Type B pancreatic cell (in vitro differentiated cells): ENCODE measurements at places on chromosomes 12 and 14.

DNA sequence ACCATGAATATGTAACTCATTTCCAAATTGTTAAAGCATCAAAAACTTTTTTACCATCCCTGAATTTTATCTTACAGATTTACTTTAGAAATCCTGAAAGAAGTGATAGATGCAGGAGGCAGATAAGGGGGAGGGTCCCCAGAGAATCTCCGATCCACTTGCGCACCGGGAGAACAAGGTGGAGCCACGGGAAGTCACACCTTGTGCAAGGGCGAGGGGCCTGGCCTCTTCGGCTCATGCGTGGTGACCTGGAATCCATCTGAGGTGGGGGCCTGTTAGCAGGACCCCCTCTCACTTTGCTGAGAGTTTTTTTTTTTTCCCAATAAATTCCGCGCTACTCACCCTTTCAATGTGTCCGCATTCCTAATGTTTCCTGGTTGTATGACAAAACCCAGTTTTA is 80.2 kb upstream of the CDKN3 start:
- H3K36me3 ChIP-seq: no peaks in the 10 kb centered on the region
- peaks cover 36% of the 10 kb centered on the region for H3K4me1 ChIP-seq
- no peak overlapping the region for H3K27ac ChIP-seq
- DNase-seq: no peak

GRCh38 chr12:64678248-64678647 is 68.0 kb downstream of the RASSF3 start:
- peaks cover 58% of the 10 kb centered on the region for H3K4me1 ChIP-seq
- no peaks in the 10 kb centered on the region for H3K27me3 ChIP-seq
- DNase-seq: no peak
- no peaks in the 10 kb centered on the region for H3K36me3 ChIP-seq

DNA sequence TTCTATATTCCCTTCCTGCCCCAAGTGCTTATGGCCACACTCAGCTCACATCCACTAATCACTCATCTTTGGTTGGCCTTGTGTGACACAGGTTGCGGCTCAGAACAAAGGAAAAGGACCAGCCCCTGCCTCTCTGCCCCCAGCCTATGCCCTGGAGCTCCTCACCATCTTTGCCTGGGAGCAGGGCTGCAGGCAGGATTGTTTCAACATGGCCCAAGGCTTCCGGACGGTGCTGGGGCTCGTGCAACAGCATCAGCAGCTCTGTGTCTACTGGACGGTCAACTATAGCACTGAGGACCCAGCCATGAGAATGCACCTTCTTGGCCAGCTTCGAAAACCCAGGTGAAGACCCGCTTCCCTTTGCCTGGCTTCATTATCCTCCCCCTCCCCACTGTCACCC is 15.8 kb upstream of the OAS2 start:
- H3K27ac ChIP-seq: no peak overlapping the region
- no peak for DNase-seq
- peaks cover 5% of the 10 kb centered on the region for H3K36me3 ChIP-seq
- no peaks in the 10 kb centered on the region for H3K4me1 ChIP-seq

GRCh38 chr12:73210548-73211204 is 938.5 kb downstream of the TRHDE start:
- no peaks in the 10 kb centered on the region for H3K4me1 ChIP-seq
- H3K36me3 ChIP-seq: no peaks in the 10 kb centered on the region
- H3K27me3 ChIP-seq: no peaks in the 10 kb centered on the region
- H3K4me3 ChIP-seq: no peak overlapping the region

GRCh38 chr12:108641446-108642268 is 8.0 kb upstream of the SELPLG start:
- H3K36me3 ChIP-seq: peaks cover 17% of the 10 kb centered on the region
- H3K27me3 ChIP-seq: no peaks in the 10 kb centered on the region
- peaks cover 50% of the 10 kb centered on the region for H3K4me1 ChIP-seq
- no peak overlapping the region for H3K4me3 ChIP-seq
- no peak for DNase-seq

DNA sequence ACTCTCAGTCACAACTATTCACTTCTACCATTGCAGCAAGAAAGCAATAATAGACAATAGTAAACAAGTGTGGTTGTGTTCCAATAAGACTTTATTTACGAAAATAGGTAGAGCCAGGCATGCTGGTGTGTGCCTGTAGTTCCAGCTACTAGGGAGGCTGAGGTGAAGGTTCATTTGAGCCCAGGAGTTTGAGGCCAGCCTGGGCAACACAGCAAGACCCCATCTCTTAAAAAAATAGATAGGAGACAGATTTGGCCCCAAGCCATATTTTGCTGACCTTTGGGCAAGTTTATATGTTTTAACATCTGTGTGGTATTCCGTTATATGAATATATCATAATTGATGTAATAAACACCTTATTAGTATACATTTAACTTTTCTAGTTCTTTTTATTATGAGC is 14.1 kb downstream of the ACAD10 start:
- no peak overlapping the region for H3K27ac ChIP-seq
- H3K4me1 ChIP-seq: no peaks in the 10 kb centered on the region
- H3K27me3 ChIP-seq: no peaks in the 10 kb centered on the region

GRCh38 chr12:122517877-122518276 is 8.9 kb downstream of the RSRC2 start:
- no peaks in the 10 kb centered on the region for H3K27me3 ChIP-seq
- H3K36me3 ChIP-seq: peaks cover 51% of the 10 kb centered on the region
- peaks cover 5% of the 10 kb centered on the region for H3K4me1 ChIP-seq
- no peak overlapping the region for H3K27ac ChIP-seq
- H3K4me3 ChIP-seq: no peak overlapping the region
- DNase-seq: no peak

DNA sequence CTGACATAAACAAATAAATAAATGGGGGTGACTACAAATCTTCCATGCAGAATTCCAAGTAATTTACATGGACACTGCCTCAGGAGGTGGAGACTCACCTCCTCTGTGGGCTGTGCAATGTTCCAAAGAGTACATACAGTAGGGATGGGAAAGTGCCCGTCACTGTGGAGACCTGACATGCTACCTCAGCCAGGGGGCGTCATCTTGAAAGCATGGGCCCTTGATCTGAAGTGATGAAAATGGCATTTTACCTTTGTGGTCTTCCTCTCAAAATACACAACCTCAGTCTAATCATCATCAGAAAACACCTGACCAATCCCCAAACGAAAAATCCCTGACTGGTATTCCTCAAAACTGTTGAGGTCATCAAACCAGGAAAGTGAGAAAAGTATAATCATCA is 48.4 kb downstream of the ANAPC7 start:
- H3K36me3 ChIP-seq: peaks cover 5% of the 10 kb centered on the region
- DNase-seq: no peak
- H3K27me3 ChIP-seq: no peaks in the 10 kb centered on the region

DNA sequence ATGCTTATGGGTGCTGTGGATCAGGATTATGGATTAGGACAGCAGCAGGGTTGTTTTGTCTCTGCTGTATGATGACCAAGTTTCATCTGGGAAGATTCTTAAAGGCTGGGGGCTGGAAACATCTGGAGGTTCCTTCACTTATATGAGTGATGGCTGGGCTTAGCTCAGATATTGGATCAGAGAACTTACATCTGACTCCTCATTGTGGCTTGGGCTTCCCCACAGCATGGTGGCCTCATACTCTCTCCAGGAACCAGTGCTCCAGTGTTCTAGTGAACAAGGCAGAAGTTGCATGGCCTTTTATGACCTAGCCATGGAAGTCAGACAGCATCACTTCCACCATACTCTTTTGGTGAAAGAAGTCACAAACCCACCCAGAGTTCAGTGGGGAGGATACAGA is 336.1 kb upstream of the TBX3 start:
- no peak for DNase-seq
- no peaks in the 10 kb centered on the region for H3K4me1 ChIP-seq
- peaks cover 8% of the 10 kb centered on the region for H3K36me3 ChIP-seq
- H3K4me3 ChIP-seq: no peak overlapping the region

- H3K27ac ChIP-seq: no peak overlapping the region
- DNase-seq: no peak
- no peaks in the 10 kb centered on the region for H3K4me1 ChIP-seq
- peaks cover 3% of the 10 kb centered on the region for H3K27me3 ChIP-seq
- H3K36me3 ChIP-seq: peaks cover 9% of the 10 kb centered on the region
Observed at GRCh38 chr12:24244801-24245200, 295.3 kb upstream of the SOX5 start.

DNA sequence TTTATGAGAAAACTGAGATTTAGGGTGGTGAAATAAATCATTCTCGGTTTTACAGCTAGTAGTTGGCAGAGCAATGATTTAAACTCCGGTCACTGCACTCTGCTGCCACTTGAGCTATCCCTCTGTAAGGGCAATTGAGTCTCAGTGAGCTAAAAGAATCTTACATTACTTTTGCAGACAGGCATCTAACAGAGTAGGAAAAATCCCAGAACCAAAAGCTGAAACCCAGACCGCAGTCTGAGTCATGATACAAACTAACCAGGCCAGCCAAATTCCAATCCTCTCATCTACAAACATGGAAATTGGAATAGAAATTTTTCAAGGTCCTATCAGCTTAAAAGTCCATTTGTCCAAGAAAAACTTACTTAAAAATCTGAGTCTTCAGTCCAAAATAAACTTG is 73.7 kb downstream of the ANKS1B start:
- no peak for DNase-seq
- H3K36me3 ChIP-seq: no peaks in the 10 kb centered on the region
- H3K4me1 ChIP-seq: no peaks in the 10 kb centered on the region
- no peak overlapping the region for H3K4me3 ChIP-seq

DNA sequence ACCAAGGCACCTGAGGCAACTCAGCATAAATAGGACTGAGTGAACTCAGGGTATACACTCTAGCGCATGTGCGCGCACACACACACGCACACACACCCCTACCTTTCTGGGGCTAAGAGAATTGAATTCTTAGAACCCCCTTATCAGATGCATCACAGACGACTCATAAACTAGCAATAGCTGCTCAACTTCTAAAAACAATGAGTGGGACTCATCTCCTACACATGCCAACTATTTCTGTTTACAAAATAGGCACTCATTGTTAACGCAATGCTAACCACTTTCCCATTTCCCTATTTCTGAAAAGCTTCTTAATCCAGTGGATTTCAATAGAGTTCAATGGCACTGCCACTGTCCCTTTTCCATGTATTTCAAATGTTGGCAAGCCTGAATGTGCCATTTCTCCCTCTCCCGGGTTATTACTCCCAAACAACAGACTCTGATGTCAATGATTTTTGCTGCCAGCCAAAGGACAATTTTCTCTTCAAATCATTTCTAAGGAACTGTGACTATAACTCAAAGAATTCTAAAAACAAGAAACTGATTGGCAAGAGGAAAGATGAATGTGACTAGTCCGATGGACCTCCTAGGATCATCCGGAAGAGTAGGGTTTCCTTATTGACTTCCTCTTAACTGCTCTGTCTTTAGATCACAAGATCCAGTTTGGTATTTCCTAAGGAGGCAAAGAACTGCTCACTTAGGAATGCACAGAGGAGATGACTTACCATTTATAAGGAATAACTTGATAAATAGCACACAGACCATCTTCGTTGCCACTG is 48.8 kb downstream of the SLC38A1 start:
- H3K36me3 ChIP-seq: peaks cover 49% of the 10 kb centered on the region
- no peaks in the 10 kb centered on the region for H3K27me3 ChIP-seq
- H3K27ac ChIP-seq: peak overlapping the region; percentile 85

DNA sequence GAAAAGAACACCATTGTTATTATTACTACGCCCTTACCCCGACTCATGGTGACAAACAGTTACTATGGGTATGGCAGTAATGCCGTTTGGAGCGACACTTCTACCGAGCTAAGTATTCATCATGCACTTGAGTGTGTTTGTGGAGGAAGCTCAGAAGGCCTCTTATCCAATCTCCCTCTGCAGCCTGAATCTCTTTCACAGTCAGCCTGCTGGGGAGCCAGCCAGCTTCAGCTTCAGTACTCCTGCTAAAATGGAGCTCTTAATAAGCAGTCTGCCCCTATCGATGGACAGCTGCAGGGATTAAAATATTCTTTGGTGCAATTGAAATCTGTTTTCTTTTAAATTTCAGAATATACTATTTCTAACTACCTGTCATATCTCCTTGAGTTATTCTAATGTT is 24.7 kb upstream of the ATP5MC2 start:
- H3K4me1 ChIP-seq: peaks cover 15% of the 10 kb centered on the region
- DNase-seq: no peak
- H3K36me3 ChIP-seq: no peaks in the 10 kb centered on the region
- no peak overlapping the region for H3K4me3 ChIP-seq

GRCh38 chr12:11630046-11630706 is 19.3 kb upstream of the ETV6 start:
- no peak overlapping the region for H3K27ac ChIP-seq
- peaks cover 4% of the 10 kb centered on the region for H3K36me3 ChIP-seq
- H3K4me1 ChIP-seq: no peaks in the 10 kb centered on the region
- no peak overlapping the region for H3K4me3 ChIP-seq

GRCh38 chr14:99036611-99037293 is 235.2 kb downstream of the BCL11B start:
- H3K27ac ChIP-seq: no peak overlapping the region
- no peaks in the 10 kb centered on the region for H3K27me3 ChIP-seq
- H3K36me3 ChIP-seq: no peaks in the 10 kb centered on the region
- peak; percentile 45 for DNase-seq
- H3K4me3 ChIP-seq: peak overlapping the region; percentile 14

DNA sequence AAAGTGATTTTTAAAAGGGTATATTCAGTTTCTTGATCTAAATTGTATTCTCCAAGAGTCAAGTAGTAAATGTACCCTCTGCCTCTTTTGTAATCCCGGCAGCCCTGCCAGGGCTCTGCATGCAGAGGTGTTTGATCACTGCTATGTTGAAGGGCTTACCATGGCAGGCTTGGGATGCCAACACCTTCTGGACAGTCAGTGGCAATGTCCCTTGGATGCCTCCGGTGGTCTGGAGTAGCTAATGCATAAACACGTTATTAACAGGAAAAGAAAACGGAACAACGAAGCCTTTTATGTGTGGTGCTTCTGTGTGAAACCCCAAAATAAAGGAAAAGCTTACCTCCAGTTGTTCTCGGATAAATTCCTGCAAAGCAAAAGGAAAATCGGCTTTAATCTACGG is 19.9 kb downstream of the EIF2B2 start:
- no peak overlapping the region for H3K4me3 ChIP-seq
- H3K36me3 ChIP-seq: peaks cover 29% of the 10 kb centered on the region
- H3K4me1 ChIP-seq: peaks cover 7% of the 10 kb centered on the region
- no peak overlapping the region for H3K27ac ChIP-seq

DNA sequence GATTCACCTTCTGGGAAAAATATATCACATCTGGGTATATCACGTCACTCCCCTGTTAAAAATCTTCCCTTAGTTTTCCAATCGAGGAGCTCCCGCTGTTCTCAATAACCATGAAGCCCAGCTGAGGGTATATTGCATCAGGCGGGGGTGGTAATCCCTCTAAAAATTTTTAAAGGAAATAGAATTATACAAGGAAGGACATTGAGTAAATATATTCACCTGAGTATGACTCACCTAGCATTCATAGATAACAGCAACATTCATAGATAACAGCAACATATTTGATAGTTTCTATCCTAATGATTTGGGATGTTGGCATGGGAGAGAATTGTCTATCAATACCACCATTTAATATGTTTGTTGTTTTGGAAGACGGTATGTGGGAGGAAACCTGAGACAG is 473.6 kb downstream of the RMST start:
- no peak overlapping the region for H3K27ac ChIP-seq
- no peaks in the 10 kb centered on the region for H3K36me3 ChIP-seq
- H3K4me3 ChIP-seq: no peak overlapping the region
- DNase-seq: no peak
- peaks cover 8% of the 10 kb centered on the region for H3K4me1 ChIP-seq
